ENCODE measurements at places on chromosomes 4 and X.

DNA sequence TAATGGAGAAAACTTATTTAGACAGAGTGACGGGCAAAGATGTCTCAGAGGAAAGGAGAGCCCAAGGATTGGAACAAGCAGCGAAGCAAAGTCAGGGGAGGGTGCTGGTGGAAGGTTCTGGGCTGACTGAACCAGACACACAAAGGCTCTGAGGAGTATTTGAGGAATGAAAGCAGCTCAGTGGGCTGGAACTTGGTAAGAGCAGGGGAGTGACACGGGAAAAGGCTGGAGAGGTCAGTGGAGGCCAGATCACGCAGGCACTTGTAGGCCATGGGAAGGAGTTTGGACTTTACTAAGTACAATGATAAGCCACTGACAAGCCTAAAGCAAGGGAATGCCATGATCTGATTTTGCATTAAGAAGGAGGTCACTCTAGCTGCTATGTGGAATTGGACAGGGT, 71.4 kb downstream of the TSC22D3 start:
- DNase-seq, result no peak

DNA sequence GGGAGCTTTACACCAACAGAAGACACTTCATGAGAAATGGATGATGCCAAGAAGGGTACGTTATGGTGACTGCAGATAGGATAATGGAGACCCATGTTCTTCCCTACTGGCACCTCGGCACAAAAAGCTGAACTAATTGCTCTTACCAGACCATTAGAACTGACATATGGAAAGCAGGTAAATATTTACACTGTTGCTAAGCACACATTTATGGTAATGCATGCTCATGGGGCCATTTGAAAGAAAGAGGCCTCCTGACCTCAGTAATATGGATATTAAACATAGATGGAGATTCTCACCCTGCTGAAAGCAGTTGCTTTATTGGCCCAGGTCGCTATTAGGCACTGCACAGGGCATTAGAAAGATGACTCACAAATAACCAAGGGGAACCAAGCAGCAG, 1759.6 kb downstream of the C4orf33 start:
- DNase-seq, result no peak

DNA sequence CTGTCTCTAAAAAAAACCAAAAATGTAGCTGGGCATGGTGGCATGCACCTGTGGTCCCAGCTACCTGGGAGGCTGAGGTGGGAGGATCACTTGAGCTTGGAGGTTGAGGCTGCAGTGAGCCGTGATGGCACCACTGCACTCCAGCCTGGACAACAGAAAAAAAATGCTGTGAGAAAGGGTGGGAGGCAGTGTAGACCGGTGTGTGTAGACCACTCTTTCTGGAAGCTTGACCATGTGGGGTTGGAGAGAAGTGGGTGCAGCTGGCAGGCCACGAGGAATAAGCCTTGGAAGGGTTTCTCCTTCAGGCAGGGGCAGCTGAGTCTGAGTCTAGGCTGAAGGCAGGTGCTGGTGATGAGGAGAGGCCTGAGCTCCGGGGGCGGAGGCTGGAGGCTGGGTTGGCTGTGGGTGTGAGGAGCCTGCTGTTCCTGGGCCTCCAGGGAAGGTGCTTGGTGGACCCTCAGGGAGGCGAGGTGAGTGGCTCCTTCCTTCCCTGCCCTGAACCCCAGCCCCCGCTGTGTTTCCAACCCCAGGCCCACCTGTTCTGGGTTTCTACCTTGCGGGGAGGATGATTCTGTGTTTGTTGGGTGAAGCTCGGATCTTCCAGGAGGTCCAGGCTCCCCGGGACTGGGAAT, 9.3 kb upstream of the TBC1D14 start:
- DNase-seq, result no peak

- DNase-seq, result no peak
These were observed 11.3 kb upstream of the SLC2A9 start for GRCh38 chr4:10032625-10033024.

All from activated CD4-positive, CD25-positive, alpha-beta regulatory T cell treated with anti-CD3 and anti-CD28 coated beads, Interleukin-2, amount 50 U/mL, for 16 hours (primary cell).